ENCODE measurements at places on chromosomes 16 and 17.
A peak's percentile ranks its signal among the peaks of the same experiment; 100 is the strongest.

- DNase-seq, result no peak
Observed at GRCh38 chr17:7215136-7215638, 4.4 kb downstream of the DLG4 start.

DNA sequence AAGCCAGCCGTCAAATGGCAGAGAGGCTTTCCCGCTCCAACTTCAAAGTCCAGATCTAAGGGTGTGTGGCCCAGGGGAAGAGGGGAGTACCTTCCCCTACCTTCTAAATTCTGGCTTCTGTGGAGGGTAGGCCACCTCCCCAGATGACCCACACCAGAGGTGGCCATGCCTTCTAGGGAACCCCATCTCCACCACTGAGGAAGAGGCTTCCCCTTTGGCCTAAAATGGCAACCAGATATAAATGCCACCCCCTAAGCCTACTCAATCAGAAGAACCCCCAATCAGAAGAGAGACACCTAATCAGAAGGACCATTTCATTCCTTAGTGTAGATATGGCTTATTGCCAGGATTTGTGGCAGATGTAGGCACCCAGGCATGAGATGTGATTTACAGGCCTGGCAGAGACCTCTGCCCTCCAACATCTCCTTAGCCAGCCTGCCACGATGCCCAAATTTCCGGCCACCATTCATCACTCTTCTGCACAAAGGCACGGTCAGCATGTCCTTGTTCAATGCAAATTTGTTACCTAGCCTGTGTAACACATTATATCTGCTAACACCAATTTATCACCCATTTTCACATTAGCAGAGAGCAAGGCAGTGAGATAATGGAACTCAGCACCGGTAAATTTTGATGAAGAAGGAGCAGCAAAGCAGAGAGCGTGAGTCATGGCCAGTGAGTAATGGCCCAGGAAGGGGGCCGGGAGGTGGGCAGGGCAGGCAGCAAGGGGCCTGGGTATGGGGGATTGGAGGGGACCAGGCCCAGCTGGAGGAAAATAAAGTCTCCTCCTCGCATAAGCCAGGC lies 1.2 kb upstream of the MGAT5B start:
- DNase-seq, result no peak

DNA sequence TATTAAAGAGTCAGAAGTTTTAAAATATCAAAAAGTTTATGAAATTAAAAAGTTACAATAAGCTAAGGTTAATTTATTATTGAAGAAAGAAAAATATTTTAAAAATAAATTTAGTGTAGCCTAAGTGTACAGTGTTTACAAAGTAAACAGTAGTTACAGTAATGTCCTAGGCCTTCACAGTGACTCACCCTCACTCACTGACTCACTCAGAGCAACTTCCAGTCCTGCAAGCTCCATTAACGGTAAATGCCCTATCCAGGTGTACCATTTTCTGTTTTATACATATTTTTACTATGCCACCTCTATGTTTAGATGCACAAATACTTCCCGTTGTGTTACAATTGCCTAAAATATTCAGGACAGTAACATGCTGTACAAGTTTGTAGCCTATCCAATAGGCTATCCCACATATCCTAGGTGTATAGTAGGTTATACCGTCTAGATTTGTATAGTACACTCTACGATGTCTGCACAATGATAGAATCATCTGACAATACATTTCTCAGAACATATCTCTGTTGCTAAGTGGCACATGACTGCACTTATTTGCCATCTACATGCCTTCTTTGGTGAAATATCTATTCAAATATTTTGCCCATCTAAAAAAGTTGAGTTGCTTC lies 67.2 kb upstream of the WSB1 start:
- DNase-seq, result no peak

GRCh38 chr16:75074920-75075687 lies 41.5 kb downstream of the LDHD start:
- peak; percentile 97 for DNase-seq
